Brain pericyte (primary cell): ENCODE measurements at places on chromosomes 12 and 14.

GRCh38 chr12:49952391-49953055, 2.0 kb downstream of the AQP2 start:
- DNase-seq = no peak

DNA sequence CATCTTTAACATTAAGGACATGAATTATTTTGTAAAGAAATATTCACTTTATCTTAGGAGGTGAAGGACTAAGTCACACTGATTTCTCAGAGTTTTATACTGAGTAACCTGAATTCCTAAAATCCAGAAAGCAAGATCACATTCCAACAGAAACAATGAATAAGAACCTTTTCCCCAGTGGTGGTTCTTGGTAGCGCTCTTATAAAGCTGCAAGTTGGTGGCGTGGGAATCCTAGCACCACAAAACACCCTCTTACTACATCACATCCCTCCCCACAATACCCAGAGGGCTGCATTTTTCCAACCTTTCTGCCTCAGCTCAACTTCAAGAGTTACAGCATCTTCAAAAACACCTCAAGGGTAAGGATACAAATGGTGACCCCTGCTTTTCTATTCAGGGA, 44.0 kb upstream of the SMUG1 start:
- no peak for DNase-seq

DNA sequence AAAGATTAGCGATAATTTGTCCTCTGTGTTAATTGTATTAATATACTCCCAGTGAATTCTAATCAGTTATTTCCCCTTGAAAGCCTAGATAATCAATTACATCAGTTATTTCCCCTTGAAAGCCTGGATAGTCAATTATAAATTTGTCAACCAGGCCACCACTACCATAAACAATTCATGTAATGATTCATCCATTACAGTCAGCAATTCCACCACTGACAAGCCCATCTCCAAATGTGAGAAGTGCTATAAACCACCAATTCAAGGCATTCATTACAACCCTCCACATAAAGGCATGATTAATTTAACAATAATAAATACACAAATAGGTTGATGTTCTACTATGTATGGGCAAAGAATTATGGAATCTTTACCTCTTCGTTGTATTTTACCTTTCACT, 40.9 kb downstream of the INTS13 start:
- no peak for DNase-seq

- no peak for DNase-seq
Measured at GRCh38 chr14:90522571-90523191, 125.9 kb downstream of the CALM1 start.

GRCh38 chr12:116392061-116392460, 114.6 kb upstream of the MED13L start:
- no peak for DNase-seq

DNA sequence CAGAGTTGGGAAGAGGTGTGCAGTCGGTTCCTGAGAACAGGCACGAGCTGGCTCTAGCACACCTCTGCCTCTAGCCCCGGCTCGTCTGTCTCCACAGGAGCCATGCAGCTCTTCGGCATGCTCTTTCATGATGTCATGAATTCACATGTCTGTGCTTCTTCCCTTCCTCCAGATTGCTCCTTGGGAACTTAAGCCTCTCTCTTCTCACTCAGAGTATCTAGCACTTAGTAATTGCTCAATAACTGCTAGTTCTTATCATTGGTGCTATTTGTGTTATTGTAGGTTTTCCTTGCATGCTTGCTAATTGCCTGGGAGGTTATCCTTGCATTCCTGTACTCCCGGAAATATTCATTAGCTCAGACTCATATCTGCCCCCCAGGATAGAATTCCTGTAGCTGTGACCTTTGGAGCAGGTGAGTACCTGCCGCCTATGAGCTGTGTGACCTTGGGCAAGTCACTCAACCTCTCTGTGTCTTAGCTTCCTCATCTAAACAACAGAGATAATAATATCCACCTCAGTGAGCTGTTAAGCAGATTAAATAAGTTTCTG, 19.5 kb downstream of the FAM181A start:
- DNase-seq = no peak

DNA sequence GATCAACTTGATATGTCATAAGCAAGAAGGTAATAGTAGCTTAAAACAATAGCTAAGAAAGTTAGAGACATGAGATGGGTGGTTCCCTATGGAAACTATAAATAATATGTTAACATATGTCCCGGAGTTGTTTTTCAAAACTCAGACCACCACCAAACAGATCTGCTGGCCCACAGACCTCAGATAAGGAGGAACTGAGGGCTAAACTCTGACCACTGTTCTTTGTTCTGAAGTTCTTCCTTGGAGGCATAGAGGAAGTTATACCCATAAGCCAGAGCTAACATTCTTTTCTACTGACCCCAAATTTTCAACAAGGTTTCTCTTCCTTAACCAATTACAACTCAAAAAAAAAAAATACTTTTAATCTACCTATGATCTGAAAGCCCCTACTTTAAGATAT, 156.1 kb upstream of the FSCB start:
- no peak for DNase-seq

DNA sequence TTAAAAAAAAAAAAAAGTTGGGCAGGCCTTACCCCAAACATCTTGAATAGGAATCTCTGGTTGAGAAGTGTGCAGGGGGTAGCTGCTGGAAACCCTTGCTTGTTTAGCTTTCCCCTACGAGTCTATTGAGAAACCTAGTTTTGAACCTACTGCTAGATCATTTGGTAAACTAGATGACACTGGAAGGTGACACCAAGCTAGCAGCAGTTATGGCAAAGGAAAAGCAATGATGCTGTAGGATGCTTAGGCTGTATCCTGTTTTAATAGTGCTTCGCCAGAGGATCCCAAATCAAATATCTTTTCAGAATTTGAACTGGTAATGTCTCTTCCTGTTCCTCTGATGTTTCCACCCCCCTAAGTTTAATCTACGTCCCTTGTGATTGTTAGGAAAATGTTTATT, 5.5 kb upstream of the PCED1B start:
- DNase-seq = no peak

DNA sequence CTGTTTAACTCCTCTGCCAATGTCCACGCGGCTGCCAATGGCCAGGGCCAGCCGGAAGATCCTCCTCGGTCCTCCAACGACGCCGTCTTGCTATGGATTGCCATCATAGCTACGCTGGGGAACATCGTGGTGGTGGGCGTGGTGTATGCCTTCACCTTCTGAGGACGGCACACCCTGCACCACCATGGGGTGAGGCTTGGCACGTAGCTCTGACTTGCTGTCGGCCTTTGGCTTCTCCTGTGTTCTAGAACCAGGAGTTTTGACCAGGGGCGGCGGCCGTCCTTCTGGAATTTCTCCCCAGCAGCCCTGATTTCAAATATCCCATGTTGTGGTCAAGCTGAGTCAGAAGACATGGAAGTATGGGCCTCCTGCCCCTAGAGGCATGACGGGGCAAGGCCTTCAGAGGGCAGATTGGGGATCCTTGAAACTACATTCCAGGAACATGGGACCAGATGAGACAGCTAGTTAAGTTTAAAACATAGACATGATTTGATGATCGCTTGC, 47.5 kb downstream of the C14orf132 start:
- no peak for DNase-seq

DNA sequence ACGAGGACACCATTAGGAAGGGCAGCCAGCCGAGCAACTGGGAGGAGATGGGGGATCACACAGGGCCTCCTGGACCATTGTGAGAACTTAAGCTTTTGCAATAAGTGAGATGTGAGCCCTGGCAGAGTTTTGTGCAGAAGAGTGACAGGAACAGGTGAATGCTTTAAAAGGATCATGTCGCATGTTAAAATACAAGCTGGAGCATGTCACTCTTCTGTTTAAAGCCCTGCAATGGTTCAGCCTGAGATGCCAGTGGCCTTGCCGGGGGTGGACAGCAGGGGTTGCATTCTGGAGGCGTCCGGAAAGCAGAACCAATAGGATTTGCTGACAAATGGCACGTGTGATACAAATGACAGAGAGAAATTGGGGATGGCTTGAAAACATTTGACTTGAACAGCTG, 137.5 kb upstream of the RFLNA start:
- DNase-seq = no peak

DNA sequence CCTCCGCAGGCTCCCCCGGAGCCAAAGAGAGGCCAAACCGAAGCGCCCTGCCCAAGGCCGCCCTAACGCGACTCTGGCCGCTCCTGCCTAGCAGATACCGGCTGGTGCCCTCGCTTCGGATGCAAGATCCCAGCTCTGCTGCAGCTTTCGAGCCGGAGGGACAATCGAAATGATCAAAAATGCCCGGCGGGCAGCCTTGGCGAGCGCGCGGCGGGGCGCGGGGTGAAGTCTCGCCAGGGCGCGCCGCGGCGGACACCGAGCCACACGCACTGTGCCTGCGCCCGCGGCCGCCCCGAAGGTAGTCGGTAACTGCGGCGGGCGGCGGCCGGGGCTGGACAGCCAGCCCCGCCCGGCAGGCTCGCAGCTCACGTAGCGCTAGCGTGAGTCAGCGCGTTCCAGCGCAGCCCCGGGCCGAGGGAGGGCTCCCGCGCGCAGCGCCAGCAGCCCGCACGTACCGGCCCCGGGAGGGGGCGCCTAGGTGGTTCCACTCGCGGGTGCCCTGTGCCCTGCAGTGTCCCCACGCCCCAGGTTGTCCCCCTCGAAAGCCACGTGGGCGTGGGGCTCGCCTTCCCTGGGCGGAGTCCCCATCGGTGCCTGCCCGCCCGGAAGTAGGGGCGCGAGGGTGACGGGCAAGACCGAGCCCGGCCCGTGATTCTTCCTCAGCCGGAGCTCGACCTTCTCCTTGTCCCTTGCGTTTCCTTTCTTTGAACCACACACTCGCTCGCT, 109.2 kb upstream of the EGLN3 start:
- DNase-seq = no peak

GRCh38 chr14:34691206-34691605, 23.2 kb downstream of the CFL2 start:
- DNase-seq = no peak

- DNase-seq = no peak
Measured at GRCh38 chr12:113120670-113121370, 14.7 kb downstream of the RASAL1 start.

DNA sequence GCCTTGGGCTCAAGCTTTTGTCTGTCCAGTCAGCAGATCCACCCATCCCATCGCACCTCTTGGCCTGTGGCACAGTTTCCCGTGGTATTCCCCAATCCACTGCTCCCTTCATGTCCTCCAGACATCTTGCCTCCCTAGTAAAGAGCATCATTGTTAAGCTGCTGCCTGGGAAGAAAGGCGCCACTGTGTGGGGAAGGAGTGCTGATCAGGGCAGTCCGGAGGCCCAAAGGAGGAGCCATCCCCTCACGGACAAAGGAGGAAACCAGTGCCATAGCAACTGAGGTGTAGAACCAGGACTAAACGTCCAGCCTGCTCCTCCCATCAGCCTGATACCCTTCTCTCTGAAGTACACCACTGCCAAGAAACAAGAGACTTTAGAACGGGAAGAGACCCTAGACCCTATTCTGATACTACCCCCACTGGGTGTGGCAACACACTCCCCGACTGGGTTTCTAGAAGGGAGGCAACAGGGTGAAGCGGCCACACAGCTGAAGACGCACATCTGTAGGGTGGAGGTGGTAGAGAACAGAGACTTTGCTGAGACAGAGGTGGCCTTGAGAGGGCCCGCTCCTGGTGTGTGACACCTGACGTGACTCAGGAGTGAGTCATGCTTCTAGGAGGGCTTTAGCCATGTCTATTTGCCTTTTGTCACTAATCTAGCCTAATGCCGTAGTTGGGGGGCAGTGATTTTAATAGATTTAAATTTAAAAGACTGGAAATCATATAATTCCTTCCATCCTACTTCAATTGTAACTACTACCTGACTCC, 185.0 kb downstream of the DPF3 start:
- DNase-seq = no peak

- DNase-seq = no peak
Measured at GRCh38 chr12:66774929-66775328, 96.1 kb upstream of the GRIP1 start.

DNA sequence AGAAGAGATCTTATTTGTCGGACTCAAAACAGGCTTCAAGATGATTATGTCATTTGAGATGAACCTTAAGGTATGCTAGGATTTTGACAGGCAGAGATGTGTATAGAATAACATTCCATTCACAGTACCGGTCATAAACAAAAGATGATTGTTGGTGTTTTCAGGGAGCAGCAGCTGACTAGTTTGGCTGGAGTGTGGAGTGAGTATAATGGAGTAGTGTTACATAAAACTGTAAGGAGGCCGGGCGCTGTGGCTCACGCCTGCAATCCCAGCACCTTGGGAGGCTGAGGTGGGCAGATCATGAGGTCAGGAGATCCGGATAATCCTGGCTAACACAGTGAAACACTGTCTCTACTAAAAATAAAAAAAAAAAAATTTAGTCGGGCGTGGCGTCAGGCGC, 23.9 kb downstream of the SERPINA10 start:
- DNase-seq = no peak

DNA sequence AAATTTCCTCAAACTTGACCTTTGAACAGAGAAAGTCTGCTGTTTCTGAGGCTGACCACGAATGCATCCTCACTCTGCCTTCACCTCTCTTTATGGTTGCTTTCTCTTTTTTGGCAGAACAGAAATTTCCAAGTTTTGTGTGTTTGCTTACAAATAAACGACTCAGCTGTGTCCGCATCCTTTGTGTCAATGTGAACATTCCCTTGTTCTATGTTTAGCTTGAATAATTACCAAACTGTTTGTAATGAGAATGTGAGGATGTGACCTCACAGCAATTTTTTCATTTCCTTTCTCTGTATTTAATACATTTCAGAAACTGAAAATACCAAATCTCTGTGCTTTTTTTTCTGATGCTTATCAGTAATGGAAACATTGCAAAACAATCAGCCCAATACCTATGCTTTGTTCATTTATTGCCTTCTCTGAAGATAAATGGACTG, 410.9 kb downstream of the EGLN3 start:
- DNase-seq = no peak

- no peak for DNase-seq
Measured at GRCh38 chr12:131222329-131223139, 268.8 kb downstream of the ADGRD1 start.

- no peak for DNase-seq
Measured at GRCh38 chr14:63895510-63895909, 42.7 kb downstream of the SYNE2 start.

- no peak for DNase-seq
Measured at GRCh38 chr14:87868920-87869319, 124.1 kb downstream of the GALC start.

DNA sequence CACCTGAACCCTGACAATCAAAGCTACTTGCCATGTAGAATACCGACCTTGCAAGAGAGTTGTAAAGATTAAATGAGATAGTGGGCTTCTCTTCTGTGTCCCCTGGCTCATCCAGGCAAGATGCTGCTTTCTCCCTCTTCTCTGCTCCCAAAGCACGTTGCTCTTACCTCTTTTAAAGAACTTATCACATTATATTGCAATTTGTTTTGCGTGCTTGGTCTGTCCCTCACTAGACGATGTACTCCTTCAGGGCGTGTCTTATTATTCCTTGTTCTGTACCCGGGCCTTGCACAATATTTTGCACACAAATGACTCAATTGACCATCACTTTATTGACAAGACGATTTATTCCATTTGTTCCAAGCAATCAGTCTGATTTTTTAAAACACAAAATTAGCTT, 3.3 kb downstream of the DCN start:
- DNase-seq = no peak

GRCh38 chr12:108600702-108601007, 2.8 kb upstream of the TMEM119 start:
- DNase-seq = no peak

- no peak for DNase-seq
Measured at GRCh38 chr12:131860472-131861260, 32.5 kb downstream of the MMP17 start.
